Endothelial cell (in vitro differentiated cells): ENCODE measurements at places on chromosomes 4 and X. TPM values are rescaled to one million over a fixed set of nuclear protein-coding genes. Genes with fewer than 3 reads are reported as not detected.

GRCh38 chr4:4225915-4226605, 669 bp downstream of the OTOP1 start:
- H3K4me3 ChIP-seq = peak overlapping the region; percentile 73
- DNase-seq = no peak
- H3K27me3 ChIP-seq = peaks cover 22% of the 10 kb centered on the region
- H3K36me3 ChIP-seq = peaks cover 16% of the 10 kb centered on the region
- H3K4me1 ChIP-seq = peaks cover 5% of the 10 kb centered on the region

DNA sequence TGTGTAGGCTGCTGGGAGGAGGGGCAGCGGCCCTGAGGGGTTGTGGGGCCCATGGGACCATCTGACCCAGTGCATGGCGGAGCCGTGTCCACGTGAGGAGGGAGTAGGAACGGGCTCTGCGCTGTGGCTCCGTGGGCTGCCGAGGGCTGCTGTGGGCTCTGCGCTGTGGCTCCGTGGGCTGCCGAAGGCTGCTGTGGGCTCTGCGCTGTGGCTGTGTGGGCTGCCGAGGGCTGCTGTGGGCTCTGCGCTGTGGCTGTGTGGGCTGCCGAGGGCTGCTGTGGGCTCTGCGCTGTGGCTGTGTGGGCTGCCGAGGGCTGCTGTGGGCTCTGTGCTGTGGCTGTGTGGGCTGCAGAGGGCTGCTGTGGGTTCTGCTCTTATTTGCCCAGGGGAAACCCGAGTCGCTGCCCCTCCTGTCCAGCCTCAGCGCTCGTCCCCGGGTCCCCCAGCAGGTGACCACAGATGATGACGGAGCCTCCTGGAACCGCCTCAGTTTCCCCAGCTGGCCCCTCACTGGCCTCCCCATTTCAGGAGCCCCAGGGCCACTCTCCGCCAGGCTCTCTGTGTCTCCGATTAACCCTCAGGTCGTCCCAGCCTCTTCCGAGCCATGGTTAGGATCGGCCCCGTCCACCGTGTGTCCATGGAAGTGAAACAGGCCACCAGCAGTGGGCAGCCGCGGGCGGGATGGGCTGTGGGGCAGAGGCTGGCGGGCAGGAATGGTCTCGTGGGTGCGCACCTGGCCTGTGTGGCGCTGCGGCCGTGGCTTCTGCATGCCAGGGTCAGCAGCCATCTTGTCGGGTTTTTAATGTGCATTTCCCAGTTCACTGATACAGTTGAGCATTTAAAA, 20.0 kb downstream of the PCGF3 start:
- peak overlapping the region; percentile 47 for H3K4me3 ChIP-seq
- H3K4me1 ChIP-seq = peaks cover 8% of the 10 kb centered on the region
- no peak for DNase-seq
- H3K36me3 ChIP-seq = peaks cover 25% of the 10 kb centered on the region
- H3K27ac ChIP-seq = peak overlapping the region; percentile 61

GRCh38 chr4:98468709-98469108, 189.7 kb downstream of the TSPAN5 start:
- H3K27ac ChIP-seq = peak overlapping the region; percentile 45
- peak; percentile 13 for DNase-seq
- no peak overlapping the region for H3K4me3 ChIP-seq

- no peaks in the 10 kb centered on the region for H3K4me1 ChIP-seq
- H3K27me3 ChIP-seq = peaks cover 2% of the 10 kb centered on the region
- peaks cover 4% of the 10 kb centered on the region for H3K36me3 ChIP-seq
Measured at GRCh38 chr4:26542991-26543390, 40.9 kb upstream of the TBC1D19 start.

The COL4A6 gene
- 10.5 TPM for total RNA-seq

DNA sequence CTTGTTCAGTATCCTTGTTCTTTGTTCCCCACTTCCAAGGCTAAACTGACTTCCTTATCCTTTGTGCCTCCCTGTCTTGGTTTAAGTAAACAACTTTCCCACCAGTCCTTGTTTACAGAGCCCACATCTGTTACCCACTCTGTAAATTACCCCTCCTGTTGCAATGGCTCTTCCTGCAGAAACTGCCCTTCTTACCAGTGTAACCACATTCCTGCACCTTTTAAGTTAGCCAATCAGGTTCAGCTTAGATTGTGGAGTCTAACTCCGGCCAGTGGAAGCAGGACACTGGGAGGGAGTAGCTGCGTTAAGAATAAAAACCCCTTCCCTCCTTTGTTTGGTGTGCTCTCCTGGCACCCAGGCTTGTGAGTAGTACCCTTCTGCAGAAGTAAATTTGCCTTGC, 360.9 kb downstream of the PRDM5 start:
- DNase-seq = no peak
- H3K4me3 ChIP-seq = no peak overlapping the region
- peaks cover 4% of the 10 kb centered on the region for H3K36me3 ChIP-seq
- no peak overlapping the region for H3K27ac ChIP-seq
- H3K27me3 ChIP-seq = no peaks in the 10 kb centered on the region
- no peaks in the 10 kb centered on the region for H3K4me1 ChIP-seq

GRCh38 chr4:75179510-75179909, 246.6 kb downstream of the PARM1 start:
- H3K27me3 ChIP-seq = no peaks in the 10 kb centered on the region
- no peak overlapping the region for H3K27ac ChIP-seq
- no peak for DNase-seq
- no peaks in the 10 kb centered on the region for H3K4me1 ChIP-seq
- no peaks in the 10 kb centered on the region for H3K36me3 ChIP-seq

The MAMLD1 gene
- total RNA-seq = 2.8 TPM

GRCh38 chr4:150379454-150379853, 202.5 kb upstream of the MAB21L2 start:
- peaks cover 4% of the 10 kb centered on the region for H3K4me1 ChIP-seq
- H3K27me3 ChIP-seq = no peaks in the 10 kb centered on the region
- no peak overlapping the region for H3K4me3 ChIP-seq
- H3K36me3 ChIP-seq = no peaks in the 10 kb centered on the region
- no peak for DNase-seq

The HTR2C gene
- 0.10 TPM for total RNA-seq

GRCh38 chr4:995311-996026, 2.3 kb upstream of the SLC26A1 start:
- no peaks in the 10 kb centered on the region for H3K36me3 ChIP-seq
- no peak for DNase-seq
- peaks cover 18% of the 10 kb centered on the region for H3K27me3 ChIP-seq
- no peaks in the 10 kb centered on the region for H3K4me1 ChIP-seq
- no peak overlapping the region for H3K4me3 ChIP-seq
- H3K27ac ChIP-seq = no peak overlapping the region

The FMR1NB gene
- not detected for total RNA-seq

- peak overlapping the region; percentile 31 for H3K27ac ChIP-seq
- H3K27me3 ChIP-seq = no peaks in the 10 kb centered on the region
- H3K4me3 ChIP-seq = no peak overlapping the region
- H3K36me3 ChIP-seq = peaks cover 20% of the 10 kb centered on the region
- no peaks in the 10 kb centered on the region for H3K4me1 ChIP-seq
- DNase-seq = no peak
Measured at GRCh38 chr4:55445921-55446577, 50.3 kb downstream of the TMEM165 start.

- no peak overlapping the region for H3K27ac ChIP-seq
- H3K4me3 ChIP-seq = no peak overlapping the region
- no peaks in the 10 kb centered on the region for H3K27me3 ChIP-seq
- no peaks in the 10 kb centered on the region for H3K4me1 ChIP-seq
Measured at GRCh38 chrX:127190381-127190780, 370.9 kb downstream of the PRR32 start.

The SPANXN2 gene
- not detected for total RNA-seq

DNA sequence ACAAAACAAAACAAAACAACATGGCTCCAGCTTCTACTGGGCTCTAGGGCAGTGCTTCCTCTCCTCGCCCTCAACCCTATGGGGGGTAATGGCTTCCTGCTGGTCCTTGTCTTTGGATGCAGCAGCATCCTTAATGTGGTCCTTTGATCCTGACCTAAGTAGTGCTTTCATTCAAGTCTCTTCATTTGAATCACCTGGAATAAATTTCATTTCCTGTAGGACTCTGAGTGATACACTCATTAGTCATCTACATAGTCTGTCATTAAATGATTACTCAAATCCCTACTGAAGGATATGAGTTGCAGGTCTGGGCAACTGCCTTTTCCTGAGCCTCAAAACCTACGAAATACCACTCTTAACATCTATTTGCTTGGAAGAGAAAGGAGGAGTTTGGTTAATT, 54.5 kb downstream of the RHOH start:
- no peak overlapping the region for H3K27ac ChIP-seq
- H3K4me3 ChIP-seq = no peak overlapping the region
- H3K27me3 ChIP-seq = no peaks in the 10 kb centered on the region
- DNase-seq = no peak
- peaks cover 7% of the 10 kb centered on the region for H3K36me3 ChIP-seq

The ASB12 gene
- total RNA-seq = 0.33 TPM

The P2RY8 gene
- total RNA-seq = not detected

- DNase-seq = no peak
- no peaks in the 10 kb centered on the region for H3K4me1 ChIP-seq
- H3K27me3 ChIP-seq = no peaks in the 10 kb centered on the region
- no peak overlapping the region for H3K27ac ChIP-seq
- no peaks in the 10 kb centered on the region for H3K36me3 ChIP-seq
Measured at GRCh38 chrX:85391185-85391877, 11.9 kb upstream of the POF1B start.

The NDNF gene
- 33.3 TPM for total RNA-seq

GRCh38 chr4:38948551-38948950, 80.9 kb downstream of the FAM114A1 start:
- H3K27ac ChIP-seq = no peak overlapping the region
- peaks cover 28% of the 10 kb centered on the region for H3K4me1 ChIP-seq
- peaks cover 2% of the 10 kb centered on the region for H3K27me3 ChIP-seq
- no peak overlapping the region for H3K4me3 ChIP-seq
- no peak for DNase-seq

- H3K36me3 ChIP-seq = no peaks in the 10 kb centered on the region
- no peak overlapping the region for H3K4me3 ChIP-seq
- peak overlapping the region; percentile 96 for H3K27ac ChIP-seq
- no peak for DNase-seq
Measured at GRCh38 chr4:123338715-123339114, 57.9 kb upstream of the SPRY1 start.

The HSFX3 gene
- not detected for total RNA-seq

The MAGEB10 gene
- not detected for total RNA-seq

The TRIM60 gene
- not detected for total RNA-seq

The MAGEA2B gene
- total RNA-seq = 0.97 TPM

The CYSLTR1 gene
- 0.13 TPM for total RNA-seq

The GNRHR gene
- not detected for total RNA-seq

The HNRNPH2 gene
- total RNA-seq = 53.2 TPM

The GLRA3 gene
- total RNA-seq = not detected

DNA sequence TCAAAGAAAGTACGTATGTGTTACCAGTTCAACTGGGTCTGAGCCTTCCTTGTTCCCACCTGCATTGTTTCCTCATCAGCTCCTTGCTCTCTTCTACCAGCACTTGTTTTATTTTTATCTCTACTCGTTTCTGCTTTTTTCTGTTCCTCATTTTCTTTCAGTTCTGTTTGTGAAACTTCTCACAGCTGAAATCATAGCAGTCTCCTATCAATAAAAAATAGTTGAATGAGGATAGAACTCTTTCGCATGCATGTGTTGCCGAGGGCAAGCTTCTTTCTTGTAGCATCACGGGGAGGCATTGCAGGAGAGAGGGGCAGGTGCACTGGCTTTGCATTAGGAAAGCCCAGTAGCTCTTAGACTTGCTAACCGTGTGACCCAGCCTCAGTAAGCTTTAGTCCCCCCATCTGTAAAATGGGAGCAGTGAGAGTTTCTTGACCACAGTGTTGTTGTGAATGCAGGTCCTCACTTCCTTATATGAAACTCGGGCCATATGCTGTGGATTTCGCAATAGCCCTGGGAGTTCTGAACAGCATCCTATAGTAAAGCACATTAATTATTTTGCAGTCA, 24.7 kb downstream of the OFD1 start:
- H3K4me3 ChIP-seq = no peak overlapping the region
- peaks cover 4% of the 10 kb centered on the region for H3K36me3 ChIP-seq
- no peak for DNase-seq
- H3K4me1 ChIP-seq = peaks cover 3% of the 10 kb centered on the region
- no peak overlapping the region for H3K27ac ChIP-seq

DNA sequence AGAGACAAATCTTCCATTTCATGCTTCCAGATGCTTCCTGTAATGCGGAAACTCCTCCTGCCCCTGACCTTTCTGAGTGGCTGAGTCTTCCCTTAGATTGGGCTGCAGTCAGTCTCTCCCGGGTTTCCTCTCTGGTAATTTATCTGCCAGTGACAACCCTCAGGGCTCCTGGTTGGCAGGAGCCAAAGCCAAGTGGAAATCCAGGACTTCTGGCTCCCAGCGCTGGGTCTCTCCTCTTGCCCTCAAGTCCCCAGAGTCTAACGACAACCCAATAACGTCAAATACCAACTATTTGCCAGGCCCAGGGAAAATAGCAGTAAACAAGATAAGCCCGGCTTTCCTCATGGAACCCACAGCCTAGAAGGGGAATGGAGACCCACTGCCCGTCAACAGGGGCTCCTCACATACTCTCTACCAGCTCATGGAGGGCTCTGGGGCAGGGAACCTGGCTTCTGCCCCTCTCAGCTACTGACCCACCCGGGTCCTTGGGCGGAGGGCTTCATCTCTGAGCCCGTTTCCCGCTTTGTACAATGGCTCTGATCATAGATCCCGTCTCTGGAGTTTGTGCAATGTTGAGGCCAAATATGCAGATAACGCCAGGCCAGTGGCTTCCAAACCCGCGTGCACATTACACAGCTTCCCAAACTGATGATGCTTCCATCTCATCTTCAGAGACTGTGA, 1.1 kb upstream of the TBC1D14 start:
- H3K27me3 ChIP-seq = peaks cover 9% of the 10 kb centered on the region
- peaks cover 25% of the 10 kb centered on the region for H3K4me1 ChIP-seq
- H3K4me3 ChIP-seq = peak overlapping the region; percentile 92
- DNase-seq = no peak
- H3K27ac ChIP-seq = peak overlapping the region; percentile 92
- H3K36me3 ChIP-seq = no peaks in the 10 kb centered on the region

The TECRL gene
- total RNA-seq = not detected

The LGI2 gene
- total RNA-seq = 0.18 TPM

The GLRB gene
- total RNA-seq = 1.0 TPM

DNA sequence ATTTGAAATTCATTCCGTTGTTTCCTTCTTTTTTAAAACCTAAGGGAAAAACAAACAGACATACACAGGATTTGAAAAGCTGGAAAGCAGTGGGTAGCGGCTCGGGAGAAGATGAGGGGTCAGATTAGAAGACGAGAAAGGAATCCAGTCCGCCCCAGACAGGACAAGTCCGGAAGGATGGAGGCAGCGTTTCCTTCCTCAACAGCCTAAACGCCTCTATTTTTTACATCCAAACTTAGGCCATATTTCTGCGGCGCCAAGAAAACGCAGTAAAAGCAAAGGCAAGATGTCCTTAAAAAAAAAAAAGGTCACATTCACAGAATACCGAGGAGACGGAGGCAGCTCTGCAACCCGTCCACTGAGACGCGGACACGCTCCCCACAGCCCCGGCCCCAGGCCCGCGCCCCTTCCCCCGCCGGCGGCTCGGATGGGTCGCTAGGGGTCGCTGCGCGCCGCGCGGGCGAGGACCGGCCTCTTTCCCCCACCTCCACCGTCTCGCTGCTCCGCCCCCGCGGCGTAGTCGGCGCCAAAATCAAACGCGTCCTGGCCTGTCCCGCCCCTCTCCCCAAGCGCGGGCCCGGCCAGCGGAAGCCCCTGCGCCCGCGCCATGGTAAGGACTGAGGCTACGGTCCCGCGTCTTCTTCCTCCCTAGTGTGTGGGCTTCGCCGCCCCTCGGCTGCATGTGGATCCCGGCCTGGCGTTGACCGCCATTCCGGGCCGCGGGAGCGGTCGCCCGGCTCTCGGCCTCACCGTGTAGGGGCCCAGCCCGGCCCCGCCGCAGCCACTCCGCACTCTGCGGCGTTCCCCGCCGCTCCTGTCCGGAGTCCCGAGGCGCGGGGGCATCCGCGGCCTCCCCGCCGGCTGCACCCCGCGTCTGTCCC, at the start of gene MND1:
Gene MND1, plus strand, starts transcription at position 558 of the 881 bp plus-strand sequence. Its CDS starts 50 bp downstream, at position 608.
- H3K4me1 ChIP-seq = peaks cover 40% of the 10 kb centered on the region
- DNase-seq = peak; percentile 97
- H3K36me3 ChIP-seq = no peaks in the 10 kb centered on the region

The PF4V1 gene
- not detected for total RNA-seq
